ENCODE measurements at places on chromosomes 16 and 17. TPM values are rescaled to one million over a fixed set of nuclear protein-coding genes. Genes with fewer than 3 reads are reported as not detected.

GRCh38 chr17:51527225-51527982 is 267.1 kb downstream of the UTP18 start:
- no peak for DNase-seq

The NEUROD2 gene
- not detected for total RNA-seq

DNA sequence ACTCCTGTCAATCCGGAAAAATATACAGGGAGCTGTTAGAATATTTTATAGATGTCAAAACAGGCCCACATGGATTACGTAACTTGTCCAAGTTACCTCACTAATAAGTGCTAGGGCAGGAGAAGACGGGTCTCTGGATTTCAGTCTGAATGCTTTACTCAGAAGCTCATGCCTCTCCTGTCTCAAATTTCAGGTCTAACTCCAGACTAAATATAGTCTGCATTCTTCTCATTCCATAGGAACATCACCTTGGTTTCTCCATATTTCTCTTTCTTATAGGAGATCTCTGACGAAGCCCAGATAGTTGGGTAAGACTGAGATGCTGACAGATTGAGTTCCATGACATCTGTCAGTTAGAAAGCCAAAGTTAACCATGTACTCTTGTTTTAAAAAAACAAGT is 174.2 kb downstream of the STX8 start:
- no peak for DNase-seq

- DNase-seq = no peak
Measured at GRCh38 chr17:17763734-17764133, 73.1 kb downstream of the SREBF1 start.

The KRTAP3-2 gene
- not detected for total RNA-seq

DNA sequence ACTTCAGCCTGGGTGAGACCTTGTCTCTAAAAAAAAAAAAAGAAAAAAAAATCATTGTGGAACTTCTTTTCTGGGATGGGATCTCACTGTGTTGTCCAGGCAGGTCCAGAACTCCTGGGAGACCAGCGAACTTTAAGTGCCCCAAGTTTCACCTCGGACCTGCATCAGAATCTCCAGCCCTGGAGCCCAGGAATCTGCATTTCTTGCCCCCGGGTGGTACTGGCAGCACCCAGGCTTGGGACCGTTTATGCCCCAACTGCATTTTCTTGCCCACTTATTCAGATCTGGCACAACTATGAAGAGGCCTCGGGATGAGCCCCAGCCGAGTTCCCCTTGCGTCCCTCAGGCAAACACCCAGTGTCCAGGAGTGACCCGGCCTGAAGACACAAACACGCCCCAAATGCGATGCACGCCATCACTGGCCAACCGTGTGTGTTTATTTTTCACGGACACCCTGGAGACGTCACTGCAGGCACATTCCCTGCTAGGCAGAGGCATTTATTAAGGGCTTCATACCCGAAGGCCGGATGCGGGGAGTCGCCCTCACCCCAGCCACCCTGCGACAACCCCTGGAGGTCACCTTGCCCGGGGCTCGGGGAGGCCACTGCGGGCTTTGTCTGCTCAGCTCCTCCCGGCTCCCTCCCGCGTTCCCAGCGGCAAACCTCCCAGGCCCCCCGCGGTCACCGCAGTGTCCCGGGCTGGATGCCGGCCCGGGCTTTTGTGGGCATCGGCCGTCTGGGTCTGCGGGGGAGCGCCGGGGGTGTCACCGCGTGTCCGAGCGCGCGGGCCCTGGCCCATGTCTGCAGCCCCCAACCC is 684 bp upstream of the SPIRE2 start:
- peak; percentile 84 for DNase-seq

DNA sequence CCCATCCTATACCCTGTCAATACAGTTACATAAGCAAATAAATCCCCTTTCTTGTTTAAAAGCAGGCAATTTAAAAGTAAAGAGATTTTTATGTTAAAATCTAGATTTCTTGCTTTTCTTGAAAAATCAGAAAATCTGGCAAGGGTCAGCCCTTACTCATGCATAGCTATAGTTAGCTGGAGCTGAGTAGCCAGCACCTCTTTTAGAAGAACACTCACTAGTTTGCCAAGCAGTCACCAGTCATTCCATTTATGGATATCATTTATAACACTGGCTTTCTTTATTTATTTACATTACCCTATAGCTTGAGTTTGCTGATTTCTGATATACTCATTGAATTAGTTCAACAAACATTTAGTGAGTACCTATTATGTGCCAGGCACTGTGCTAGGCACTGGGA is 45.7 kb downstream of the NXPH3 start:
- DNase-seq = no peak

The PRRT2 gene
- 1.9 TPM for total RNA-seq

The MMP28 gene
- 4.5 TPM for total RNA-seq

DNA sequence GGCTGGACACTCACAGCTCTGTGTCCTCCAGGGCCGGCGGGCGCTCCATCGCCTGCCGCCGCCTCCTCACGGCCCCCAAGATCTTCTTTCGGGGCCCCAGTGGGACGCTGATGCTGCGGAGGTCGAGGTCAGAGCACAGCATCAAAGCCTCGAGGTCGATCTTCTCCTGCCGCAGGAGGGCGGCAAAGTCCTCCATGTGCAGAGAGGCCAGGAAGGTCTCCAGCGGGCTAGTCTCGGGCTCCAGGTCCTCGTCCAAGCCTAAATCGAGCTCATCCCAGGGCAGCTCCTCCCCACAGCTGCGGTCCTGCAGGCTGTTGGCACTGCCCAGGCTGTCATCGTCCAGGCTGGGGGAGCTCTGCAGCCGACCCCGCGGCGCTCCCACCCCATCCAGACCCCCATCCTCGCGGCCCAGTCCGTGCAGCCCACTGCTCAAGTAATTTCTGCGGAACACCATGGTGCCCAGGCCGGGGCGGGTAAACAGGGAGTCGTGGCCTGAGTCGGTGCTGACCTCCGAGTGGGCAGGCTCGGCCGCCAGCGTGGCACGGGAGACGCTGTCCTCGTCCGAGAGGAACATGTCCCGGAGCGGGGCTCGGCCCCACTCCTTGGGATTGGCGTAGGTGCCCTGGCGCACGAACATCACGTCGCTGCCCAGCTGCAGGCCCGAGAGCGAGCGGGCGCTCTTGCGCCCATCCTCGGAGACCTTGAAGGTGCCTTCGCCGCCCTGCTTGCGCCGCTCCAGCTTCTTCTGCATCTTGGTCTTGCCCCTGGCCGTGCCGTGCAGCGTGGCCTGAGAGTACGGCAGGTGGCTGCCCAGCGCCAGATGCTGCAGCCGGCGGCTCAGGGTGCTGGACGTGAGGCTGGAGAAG is 3.4 kb downstream of the USH1G start:
- no peak for DNase-seq

The OR2C1 gene
- not detected for total RNA-seq

The SNX20 gene
- total RNA-seq = 6.2 TPM

GRCh38 chr16:7482596-7483290 is 150.1 kb downstream of the RBFOX1 start:
- no peak for DNase-seq

The HSF4 gene
- total RNA-seq = 37.9 TPM

GRCh38 chr16:4032768-4033167 is 83.5 kb downstream of the ADCY9 start:
- DNase-seq = peak; percentile 50

DNA sequence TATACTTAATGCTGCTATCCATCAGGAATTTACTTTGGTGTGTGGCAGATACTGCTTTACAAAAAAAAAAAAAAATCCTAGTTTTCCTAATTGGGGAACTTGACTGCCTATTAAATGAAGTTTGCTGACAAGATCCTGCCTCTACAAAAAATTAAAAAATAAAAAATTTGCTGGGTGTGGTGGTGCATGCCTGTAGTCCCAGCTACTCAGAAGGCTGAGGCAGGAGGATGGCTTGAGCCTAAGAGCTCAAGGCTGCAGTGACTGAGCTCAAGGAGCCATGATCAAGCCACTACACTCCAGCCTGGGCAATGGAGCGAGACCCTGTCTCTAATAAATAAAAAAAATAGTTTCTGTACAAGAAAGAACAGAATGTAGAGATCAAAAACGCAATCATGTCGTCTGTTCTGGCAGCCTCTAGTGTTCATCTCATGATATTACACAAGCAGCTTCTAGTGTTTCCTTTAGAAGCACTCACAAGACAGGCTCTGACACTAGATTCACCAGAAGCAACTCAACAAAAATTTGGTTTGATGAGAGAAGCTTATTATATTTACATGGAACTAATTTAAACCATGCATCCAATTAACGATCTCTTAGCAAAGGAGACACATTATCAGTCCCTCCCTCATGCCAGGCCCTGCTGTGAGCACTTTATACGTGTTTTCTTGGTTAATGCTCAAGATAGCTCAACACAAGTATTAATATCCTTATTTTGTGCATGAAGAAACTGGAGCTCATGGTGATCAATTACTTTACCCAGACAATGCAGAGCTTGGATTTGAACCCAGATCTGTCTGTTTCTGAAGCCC is 6.8 kb upstream of the KRTAP17-1 start:
- no peak for DNase-seq

DNA sequence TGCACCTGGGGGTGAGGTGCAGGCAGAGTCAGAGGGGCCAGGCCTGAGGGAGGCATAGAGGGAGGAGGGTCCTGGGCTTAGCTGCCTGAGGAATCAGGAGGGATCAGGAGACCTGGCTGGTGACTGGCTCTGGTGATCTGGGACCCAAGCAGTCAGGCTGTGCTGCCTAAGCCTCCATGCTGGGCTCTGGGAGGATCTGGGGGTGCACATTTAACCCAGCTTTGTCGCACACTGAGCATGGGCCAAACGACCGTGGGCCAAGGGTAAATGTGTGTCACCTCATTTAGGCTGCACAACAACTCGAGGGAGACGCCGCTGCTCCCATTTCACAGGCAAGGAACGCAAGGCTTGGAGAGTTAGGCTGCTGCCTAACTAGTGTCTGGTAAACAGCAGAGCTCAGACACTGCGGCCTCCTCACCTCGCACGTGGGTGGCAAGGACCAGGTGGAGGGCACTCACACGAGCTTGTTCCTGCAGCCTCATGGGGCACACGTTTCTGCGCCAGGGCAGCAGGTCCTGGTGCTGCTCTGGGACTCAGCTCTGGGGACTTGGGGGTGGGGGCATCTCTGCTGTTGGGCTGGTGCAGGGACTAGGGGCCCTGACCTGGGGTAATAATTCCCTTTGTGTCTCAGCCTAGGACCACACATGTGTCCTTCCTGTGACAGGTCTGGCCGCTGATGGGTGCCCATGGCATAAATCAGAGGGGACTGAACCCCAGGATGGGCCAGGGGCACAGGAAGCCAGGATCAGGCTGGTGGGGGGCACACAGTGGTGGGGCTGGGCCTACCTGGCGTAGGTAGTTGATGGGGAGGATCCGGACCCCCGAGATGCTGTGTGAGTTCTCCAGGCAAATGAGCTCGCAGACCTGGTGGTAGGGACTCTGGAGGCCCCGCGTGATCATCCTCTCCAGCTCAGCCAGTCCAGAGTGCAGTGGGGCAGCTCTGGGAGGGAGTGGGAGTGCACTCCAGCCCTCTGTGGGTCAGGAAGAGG is 18.7 kb downstream of the TMEM235 start:
- no peak for DNase-seq

The AANAT gene
- not detected for total RNA-seq

Measured in kidney (tissue), 22 donors.